Nucleus accumbens (tissue), 56 donors: ENCODE measurements at places on chromosomes 1 and 21.

DNA sequence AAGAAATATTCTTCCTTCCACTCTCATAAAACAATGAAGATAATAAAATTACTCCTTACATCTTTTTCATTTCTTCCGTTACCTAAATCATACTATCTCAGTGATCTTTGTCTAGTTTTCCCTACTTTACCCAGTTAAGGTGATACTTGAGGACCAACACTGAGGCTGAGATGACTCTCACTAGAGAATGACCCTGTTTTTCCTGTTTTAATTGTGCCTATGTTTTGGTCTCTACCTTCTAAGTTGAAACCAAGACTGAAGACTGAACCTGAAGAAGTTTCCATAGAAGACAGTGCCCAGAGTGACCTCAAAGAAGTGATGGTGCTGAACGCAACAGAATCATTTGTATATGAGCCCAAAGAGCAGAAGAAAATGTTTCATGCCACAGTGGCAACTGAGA lies 25.1 kb downstream of the AIM2 start:
- DNase-seq = no peak

GRCh38 chr1:65416767-65417166 lies 3.7 kb upstream of the LEPR start:
- DNase-seq = no peak

GRCh38 chr1:207672522-207673130 lies 27.7 kb downstream of the CR1L start:
- DNase-seq = no peak

GRCh38 chr1:238177351-238177750 lies 286.6 kb upstream of the ZP4 start:
- no peak for DNase-seq

GRCh38 chr1:99738858-99739465 lies 27.5 kb downstream of the FRRS1 start:
- DNase-seq = no peak

DNA sequence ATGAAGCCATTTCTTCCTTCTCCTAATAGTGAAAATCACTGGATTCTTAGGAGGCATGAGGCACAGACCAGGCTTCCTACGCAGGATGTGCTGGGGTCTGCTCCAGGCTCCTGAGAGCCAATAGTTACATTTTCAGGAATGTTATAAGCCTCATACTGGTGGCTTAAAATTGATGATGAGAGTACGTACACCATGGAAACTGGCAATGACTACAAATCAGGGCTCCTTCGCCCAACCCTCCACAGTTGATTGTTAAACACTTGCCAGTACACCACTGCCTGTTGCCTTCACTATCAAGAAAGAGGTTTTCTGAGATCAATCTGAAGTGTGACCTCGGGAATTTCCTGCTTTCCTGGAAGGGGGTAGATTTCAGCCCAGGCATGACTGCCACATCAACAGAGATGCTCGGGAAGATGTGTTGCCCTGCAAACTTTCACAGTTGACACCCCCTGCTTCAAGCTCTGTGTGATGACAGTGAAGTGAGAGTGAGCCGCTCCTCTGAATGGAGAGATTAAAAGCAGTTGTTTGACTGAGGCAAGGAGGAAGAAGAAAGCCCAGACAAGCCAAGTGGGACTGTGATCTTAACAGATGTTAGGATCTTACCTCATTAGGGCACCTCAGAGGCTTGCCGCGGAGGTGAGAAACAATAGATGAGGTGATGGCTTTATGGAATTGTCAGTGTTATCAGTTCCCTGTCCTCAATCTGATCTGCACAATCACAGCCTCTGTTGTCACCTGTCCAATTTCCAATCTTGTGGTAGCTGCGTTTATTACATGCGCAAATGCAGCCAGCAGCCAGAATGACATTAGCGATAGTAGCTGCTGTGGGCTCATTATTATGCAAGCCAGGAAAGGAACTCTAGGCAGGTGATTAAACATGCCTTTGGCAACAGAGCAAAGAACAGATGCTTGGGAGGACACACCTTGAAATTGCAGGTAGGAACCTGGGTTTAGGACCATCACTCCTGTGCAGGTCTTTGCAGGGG lies 277.3 kb downstream of the KAZN start:
- DNase-seq = no peak

- DNase-seq = no peak
Observed at GRCh38 chr1:62904856-62905225, 120.9 kb downstream of the ATG4C start.

- DNase-seq = no peak
Observed at GRCh38 chr1:152681616-152682015, 4.3 kb upstream of the LCE2B start.

GRCh38 chr1:223249854-223250631 lies 107.0 kb upstream of the TLR5 start:
- no peak for DNase-seq

GRCh38 chr21:25862596-25862995 lies 127.8 kb downstream of the GABPA start:
- no peak for DNase-seq

- DNase-seq = no peak
Observed at GRCh38 chr1:4000811-4001251, 100.8 kb upstream of the C1orf174 start.

GRCh38 chr1:27275696-27276095 lies 41.3 kb downstream of the WDTC1 start:
- no peak for DNase-seq
